ENCODE measurements at places on chromosomes 1 and 21. TPM values are rescaled to one million over a fixed set of nuclear protein-coding genes. Genes with fewer than 3 reads are reported as not detected.

GRCh38 chr1:15272009-15272781 is 25.2 kb downstream of the FHAD1 start:
- peak; percentile 56 for DNase-seq
- H3K4me3 ChIP-seq: no peak overlapping the region
- no peaks in the 10 kb centered on the region for H3K27me3 ChIP-seq
- H3K27ac ChIP-seq: no peak overlapping the region

Gene ESPN
- total RNA-seq: 10.8 TPM

DNA sequence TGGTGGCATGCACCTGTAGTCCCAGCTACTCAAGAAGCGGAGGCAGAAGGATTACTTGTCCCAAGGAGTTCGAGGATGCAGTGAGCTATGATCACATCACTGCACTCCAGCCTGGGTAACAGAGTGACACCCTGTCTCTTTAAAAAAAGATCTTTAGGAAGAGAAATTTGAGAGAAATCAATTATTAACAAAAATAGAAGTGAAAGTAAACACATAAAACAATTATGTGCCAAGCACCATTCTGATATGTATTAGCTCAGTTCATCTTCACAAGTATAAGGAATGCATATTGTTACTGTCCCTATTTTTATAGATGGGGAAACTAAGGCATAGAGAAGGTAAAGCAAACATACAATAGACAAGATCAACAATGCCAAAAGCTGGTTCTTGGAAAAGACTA is 48.1 kb downstream of the MATN1 start:
- no peaks in the 10 kb centered on the region for H3K4me1 ChIP-seq
- no peak for DNase-seq
- no peaks in the 10 kb centered on the region for H3K27me3 ChIP-seq
- no peak overlapping the region for H3K4me3 ChIP-seq
- peak overlapping the region; percentile 64 for H3K27ac ChIP-seq
- no peaks in the 10 kb centered on the region for H3K36me3 ChIP-seq

DNA sequence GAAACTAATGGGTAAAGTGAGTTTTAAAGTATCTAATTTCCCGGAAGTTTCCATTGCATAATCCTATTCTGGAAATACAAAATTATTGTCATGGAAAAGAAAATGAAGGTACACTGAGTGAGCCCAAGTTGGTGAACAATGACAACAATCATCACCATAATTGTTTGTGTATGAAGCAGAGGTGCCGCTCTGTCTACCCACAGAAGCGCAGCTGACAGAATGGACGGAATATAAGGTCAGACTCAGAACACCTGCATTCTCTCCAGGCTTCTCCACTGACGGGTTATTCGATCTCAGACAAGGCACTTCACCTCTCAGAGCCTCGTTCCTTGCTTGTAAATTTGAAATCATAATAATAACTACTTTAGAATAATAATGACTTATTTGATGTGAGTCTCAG is 99.1 kb upstream of the NGF start:
- no peaks in the 10 kb centered on the region for H3K4me1 ChIP-seq
- H3K4me3 ChIP-seq: no peak overlapping the region
- H3K27me3 ChIP-seq: no peaks in the 10 kb centered on the region
- no peak overlapping the region for H3K27ac ChIP-seq
- no peaks in the 10 kb centered on the region for H3K36me3 ChIP-seq
- DNase-seq: no peak

DNA sequence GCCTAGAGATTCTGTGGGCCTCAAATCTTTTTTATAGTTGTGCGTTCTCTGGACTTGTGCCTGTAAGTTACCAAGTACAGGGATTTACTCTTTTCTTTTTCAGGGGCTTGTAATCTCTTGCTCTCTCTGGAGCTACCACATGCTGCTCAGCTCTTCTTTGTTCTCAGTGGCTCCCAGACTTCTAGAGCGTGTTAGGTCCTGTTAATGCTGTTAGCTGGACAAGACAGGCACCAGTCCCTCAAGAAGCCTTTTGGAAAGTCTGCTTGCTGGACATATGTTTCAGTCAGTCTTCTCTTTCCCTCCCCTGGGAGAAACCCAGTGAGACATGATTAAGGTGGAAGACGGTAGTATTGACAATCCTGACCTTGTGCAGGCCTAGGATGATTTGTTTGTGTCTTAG is 29.4 kb downstream of the KCNK2 start:
- no peaks in the 10 kb centered on the region for H3K4me1 ChIP-seq
- no peaks in the 10 kb centered on the region for H3K27me3 ChIP-seq
- no peak overlapping the region for H3K27ac ChIP-seq

DNA sequence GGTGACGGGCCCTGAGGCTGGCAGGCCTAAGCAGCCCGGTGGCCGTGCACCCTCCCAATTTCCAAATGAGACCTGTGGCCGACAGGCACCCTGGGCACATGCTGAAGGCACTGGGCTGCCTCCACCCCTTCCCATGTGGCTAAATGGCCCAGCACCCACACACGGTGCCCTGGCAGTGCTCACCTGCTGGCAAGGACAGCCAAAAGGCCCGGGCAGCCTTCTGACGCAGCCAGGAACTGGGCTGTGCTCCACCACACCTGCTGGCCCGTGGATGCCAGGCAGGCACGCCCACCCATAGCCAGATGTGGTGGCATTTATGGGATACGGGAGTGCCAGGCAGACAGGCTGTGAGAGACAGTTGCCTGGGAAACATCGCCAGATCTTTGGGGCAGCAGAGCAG is 4.0 kb upstream of the FAAP20 start:
- no peak overlapping the region for H3K4me3 ChIP-seq
- no peaks in the 10 kb centered on the region for H3K27me3 ChIP-seq
- no peaks in the 10 kb centered on the region for H3K36me3 ChIP-seq
- H3K27ac ChIP-seq: peak overlapping the region; percentile 97

Gene BMP8B
- total RNA-seq: 0.59 TPM

- H3K4me3 ChIP-seq: no peak overlapping the region
- H3K4me1 ChIP-seq: no peaks in the 10 kb centered on the region
- H3K27ac ChIP-seq: no peak overlapping the region
- DNase-seq: no peak
- no peaks in the 10 kb centered on the region for H3K27me3 ChIP-seq
- H3K36me3 ChIP-seq: no peaks in the 10 kb centered on the region
Observed at GRCh38 chr1:100710906-100711682, 8.4 kb upstream of the VCAM1 start.

GRCh38 chr1:94117259-94117851 is 3.6 kb downstream of the ABCA4 start:
- no peaks in the 10 kb centered on the region for H3K36me3 ChIP-seq
- H3K27ac ChIP-seq: peak overlapping the region; percentile 61
- H3K27me3 ChIP-seq: no peaks in the 10 kb centered on the region
- peaks cover 15% of the 10 kb centered on the region for H3K4me1 ChIP-seq
- no peak for DNase-seq

- H3K36me3 ChIP-seq: no peaks in the 10 kb centered on the region
- H3K27me3 ChIP-seq: no peaks in the 10 kb centered on the region
- H3K4me3 ChIP-seq: no peak overlapping the region
- no peak overlapping the region for H3K27ac ChIP-seq
- no peaks in the 10 kb centered on the region for H3K4me1 ChIP-seq
Observed at GRCh38 chr1:78322928-78323680, 167.7 kb upstream of the PTGFR start.

DNA sequence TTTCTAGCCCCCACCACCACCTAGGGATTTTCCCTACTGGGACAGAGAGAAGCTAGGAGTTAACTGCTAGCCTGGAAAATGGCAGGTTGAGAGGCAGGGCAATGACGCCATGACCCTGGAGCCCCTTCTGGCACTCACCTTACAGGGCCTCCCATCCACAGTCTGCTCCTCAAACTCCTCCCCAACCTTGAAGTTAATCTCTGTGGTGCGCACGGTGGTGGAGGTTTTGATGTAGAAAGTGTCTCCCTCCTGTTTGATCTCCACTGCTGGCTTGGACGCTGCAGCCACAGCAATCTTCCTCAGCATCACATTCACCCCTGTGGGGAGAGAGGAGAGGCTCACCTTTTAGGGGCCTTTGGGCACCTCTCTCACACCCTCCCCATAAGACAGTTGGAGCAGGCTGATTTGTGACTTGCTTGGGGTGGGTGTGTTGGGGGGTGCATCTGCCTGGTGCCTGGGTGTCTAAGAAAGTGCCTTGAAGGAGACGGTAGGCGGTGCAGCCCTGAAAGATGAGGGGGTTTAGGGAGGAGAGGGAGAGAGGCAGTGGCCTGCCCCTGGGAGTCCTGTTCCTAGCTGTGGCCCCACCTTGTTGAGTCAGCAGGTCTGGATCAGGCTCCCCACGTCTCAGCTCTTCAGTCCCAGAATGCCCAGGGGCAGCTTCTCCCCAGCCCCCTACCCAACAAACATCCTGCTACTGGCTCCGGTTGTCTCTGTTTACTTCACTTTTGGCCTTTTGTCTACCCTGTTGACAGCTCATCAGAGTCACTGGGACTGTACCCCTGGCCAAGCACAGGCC is 4.4 kb downstream of the CRABP2 start:
- no peaks in the 10 kb centered on the region for H3K36me3 ChIP-seq
- no peak for DNase-seq
- peaks cover 15% of the 10 kb centered on the region for H3K4me1 ChIP-seq
- H3K27me3 ChIP-seq: no peaks in the 10 kb centered on the region
- peak overlapping the region; percentile 66 for H3K27ac ChIP-seq

DNA sequence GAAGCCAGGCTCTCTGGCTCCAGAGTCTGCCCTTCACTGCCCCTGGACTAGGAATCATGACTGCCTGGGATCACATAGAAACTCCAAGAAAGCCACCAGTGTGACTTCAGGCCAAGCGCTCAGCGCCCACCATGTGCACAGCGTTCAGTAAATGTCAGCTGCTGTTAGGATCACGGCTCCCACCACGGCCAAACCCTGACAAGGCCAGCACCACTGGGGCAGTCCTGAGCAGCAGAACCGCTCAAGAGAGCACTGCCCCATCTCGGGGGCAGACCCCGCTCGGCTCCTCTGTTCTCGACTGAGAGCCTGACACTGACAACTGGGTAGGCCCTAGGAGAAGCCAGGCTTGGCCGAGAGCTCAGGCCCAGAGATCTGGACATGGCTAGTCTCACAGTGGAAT is 10.0 kb downstream of the CAPZB start:
- no peak overlapping the region for H3K4me3 ChIP-seq
- peaks cover 29% of the 10 kb centered on the region for H3K4me1 ChIP-seq
- H3K27me3 ChIP-seq: no peaks in the 10 kb centered on the region
- peak overlapping the region; percentile 22 for H3K27ac ChIP-seq
- H3K36me3 ChIP-seq: no peaks in the 10 kb centered on the region

GRCh38 chr1:38138498-38139233 is 92.1 kb upstream of the POU3F1 start:
- H3K4me1 ChIP-seq: peaks cover 6% of the 10 kb centered on the region
- H3K4me3 ChIP-seq: no peak overlapping the region

DNA sequence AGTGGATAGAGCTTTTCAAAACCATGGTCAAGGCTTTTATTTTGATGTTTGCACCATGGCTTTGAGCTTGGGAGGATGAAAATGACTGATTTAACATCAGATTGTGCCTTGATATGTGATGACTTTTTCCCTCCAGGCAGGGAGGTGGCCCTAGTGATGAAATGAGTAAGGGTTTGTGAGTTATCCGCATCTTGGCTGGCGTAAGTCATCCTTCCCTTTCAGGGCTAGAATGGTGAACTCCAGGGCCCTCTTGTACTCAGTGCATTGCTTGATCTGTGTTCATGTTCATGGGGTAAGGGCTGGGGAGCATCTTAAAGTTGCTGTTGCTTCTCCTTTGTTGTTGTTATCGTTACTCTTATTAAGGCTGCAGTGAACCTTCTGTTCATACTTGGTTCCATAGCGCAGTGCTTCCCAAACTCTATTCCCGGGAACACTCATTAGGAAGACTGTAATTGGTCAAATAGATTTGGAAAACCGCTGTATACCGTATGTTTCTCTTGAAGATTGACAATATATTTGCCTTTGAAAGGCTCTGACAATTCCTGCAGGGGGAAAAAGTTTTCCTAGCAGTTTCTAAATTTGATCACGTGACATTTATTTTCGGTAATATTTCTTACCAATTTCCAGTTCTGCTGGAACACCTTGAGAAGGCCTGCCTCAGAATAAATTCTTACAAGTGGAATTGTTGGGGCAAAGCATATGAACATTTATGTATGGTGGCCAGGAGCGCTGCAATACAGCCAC is 23.1 kb downstream of the GPR137B start:
- no peaks in the 10 kb centered on the region for H3K4me1 ChIP-seq
- H3K36me3 ChIP-seq: no peaks in the 10 kb centered on the region
- no peak overlapping the region for H3K27ac ChIP-seq
- no peak for DNase-seq
- H3K27me3 ChIP-seq: no peaks in the 10 kb centered on the region

DNA sequence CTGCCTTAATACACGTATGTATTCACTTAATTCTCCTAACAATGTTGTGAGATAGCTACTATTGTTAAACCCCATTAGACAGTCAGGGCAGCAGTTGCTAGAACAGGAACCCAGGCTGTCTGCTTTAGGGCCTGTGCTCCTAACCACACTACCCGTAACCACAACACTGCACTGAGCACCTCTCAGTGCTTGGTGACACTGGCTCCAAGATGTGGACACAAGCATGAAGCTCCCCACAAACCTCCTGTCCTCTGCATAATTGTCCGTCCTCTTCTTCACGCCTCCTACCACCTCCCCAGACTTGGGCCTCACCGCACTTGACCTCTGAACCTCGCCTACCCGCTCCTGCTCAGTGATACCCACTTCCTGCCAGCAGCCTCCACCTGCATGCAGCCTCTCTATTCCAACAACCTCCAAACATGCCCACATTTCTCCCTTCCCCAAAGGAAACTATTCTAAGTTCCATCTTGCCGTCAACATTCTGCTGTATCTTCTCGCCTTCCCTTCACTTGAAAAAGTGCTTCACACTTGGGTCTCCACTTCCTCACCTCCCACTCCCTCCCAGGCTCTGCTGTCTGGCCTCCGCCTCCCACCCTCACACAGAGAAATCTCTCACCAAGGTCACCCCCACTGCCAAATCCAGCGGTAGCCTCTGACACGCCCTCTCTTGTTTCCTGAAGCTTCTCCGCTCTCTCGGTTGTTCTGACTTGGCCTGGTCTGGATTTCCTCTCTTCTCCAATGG is 14.6 kb upstream of the AHDC1 start:
- H3K27me3 ChIP-seq: no peaks in the 10 kb centered on the region
- DNase-seq: no peak
- H3K4me3 ChIP-seq: no peak overlapping the region
- no peaks in the 10 kb centered on the region for H3K4me1 ChIP-seq
- H3K27ac ChIP-seq: no peak overlapping the region
- H3K36me3 ChIP-seq: no peaks in the 10 kb centered on the region

DNA sequence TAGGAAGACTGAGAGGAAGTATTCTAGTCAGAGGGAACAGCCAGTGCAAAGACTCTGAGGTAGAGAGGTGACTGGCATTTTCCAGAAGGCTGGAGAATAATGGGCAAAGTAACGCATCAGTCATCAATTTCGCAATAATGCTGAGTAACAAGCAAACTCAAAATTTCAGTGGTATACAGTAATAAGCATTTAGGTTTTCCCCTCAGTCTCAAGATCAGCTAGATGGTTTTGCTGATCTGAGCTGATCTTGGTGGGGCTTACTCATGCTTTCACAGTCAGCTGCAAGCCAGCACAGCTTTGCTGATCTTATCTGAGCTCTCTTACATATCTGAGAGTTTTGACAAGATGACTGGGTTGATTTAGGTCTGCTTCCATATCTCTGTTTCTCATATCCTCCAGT is 108.7 kb downstream of the TSEN15 start:
- no peaks in the 10 kb centered on the region for H3K27me3 ChIP-seq
- H3K27ac ChIP-seq: peak overlapping the region; percentile 72
- H3K4me3 ChIP-seq: no peak overlapping the region
- no peaks in the 10 kb centered on the region for H3K36me3 ChIP-seq
- H3K4me1 ChIP-seq: peaks cover 12% of the 10 kb centered on the region
- no peak for DNase-seq

- no peak overlapping the region for H3K4me3 ChIP-seq
- no peak for DNase-seq
- H3K27me3 ChIP-seq: no peaks in the 10 kb centered on the region
- no peak overlapping the region for H3K27ac ChIP-seq
- H3K36me3 ChIP-seq: no peaks in the 10 kb centered on the region
Observed at GRCh38 chr1:204673909-204674649, 11.5 kb downstream of the LRRN2 start.
